ENCODE measurements at places on chromosomes 4 and X.

DNA sequence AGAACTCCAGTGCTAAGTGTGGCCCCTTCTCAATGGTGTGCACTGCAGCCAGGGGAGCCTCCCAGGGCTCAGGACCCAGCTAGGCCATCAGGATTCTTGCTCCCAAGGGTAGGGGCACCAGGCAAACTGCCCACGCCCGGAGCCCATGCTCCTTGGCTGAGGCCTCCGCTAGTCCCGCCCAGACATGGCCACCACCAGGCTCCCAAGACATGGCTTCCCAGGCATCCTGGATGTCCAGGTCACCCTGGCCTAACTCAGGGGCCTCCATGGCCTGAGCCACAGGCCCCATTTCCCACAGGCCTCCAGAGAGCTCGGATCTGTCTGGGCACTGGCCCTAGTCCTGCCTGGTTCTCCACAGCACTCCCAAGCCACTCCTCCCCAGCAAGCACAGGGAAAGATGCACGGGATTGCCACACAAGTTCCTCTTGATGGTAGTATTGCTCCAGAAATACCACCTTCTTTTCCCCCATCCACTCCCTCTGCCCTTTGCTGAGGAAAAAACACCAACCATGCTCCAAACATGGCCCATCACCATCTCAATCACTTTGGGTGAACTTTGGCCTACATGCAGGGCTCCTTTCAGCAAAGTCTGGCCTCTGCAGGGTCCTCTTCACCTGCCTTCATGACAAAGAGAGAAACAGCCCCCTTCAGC, 274.7 kb upstream of the AGTR2 start:
- no peak for DNase-seq

DNA sequence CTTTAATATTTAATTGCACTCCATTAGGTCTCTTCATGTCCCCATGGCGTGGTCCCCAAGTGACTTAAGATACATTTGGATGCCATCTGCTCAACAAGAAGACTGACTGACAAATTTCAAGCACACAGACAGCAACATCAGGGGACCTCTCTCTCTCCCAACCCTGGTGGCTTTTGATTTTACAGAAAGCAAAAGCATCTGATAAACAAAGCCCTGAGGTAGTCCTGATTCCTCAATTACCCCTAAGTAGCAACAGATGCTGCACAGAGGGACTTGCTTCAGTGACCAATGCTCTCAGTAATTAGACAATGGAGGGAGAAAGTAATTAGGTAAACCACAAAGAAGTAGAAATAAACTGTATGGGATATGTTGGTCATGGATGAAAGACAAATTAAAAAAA, 426.4 kb downstream of the INPP4B start:
- DNase-seq = no peak

DNA sequence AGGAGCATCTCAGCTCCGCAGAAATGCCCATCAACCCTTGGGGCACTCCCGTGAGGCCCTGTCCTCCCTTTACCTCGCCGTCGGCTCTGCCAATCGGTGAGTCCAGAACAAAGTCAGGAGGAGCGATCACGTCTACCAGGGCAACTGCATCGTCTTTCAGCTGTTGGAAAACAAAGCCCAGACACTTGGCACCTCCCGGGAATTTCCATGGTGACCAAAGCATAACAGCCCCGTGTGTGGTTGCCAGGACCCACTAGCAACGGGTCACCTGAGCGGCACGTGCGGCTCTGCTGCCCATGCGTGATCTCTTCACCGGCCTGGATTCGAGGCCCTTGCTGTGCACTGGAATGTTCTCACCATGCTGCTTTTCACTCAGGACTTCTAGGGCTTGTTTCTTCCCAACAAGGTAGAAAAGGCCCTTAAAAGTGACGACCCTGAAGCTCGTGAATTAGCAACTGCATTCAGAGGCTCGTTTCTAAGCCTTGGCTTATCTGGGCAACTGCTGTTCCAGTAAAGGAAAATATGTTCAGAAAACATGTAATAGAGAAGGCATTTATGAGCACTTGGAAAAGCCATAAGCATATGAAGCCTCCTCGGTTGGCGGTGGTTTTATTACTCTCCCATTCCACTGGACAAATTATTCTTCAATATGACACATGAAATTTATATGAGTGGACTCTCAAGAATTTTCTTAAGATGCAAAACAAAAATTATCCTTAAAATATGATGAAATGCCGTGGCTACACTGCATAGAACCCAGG, 69.5 kb downstream of the ACOX3 start:
- no peak for DNase-seq

- DNase-seq = no peak
Measured at GRCh38 chrX:2391869-2392606, 108.7 kb downstream of the DHRSX start.

DNA sequence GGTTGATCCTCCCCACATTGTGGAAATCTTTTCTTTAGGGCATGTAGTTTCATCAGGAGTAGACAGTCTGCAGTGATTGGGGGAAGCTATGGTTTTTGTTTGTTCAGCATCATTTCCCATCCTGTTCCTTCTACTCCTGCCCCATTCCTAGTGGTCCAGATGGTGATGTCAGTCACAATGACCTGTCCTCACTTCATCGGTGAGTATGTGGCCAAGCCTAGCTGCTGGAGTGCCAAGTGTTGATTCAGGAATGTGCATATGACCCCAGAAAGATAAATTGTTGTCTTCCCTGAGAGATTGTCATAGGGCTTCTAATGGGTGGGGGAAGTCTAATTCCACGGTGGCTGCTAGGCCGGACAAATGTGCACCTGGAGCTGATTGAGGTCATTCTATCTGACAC, 130.6 kb upstream of the FAT1 start:
- DNase-seq = no peak

- peak; percentile 89 for DNase-seq
Measured at GRCh38 chr4:102564399-102565059, 63.4 kb downstream of the NFKB1 start.

DNA sequence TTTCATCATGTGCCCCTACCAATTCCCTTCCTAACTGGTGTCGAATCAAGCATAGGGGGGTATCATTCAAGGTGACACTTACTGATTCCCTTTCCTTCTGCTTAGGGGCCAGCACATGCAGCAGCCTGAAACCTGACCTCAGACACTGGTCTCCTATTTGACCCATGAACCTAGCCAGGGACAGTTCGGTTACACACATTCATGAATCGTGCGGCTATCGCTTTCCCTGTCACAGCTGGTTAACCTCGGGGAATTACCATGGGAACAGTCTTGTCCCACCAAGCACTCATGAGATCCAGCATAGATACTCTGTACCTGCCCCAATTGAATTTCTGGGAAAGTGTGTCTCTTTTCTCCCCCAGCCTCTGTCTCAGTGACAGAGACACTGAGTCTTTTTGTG, 140.4 kb downstream of the ZNF674 start:
- no peak for DNase-seq

DNA sequence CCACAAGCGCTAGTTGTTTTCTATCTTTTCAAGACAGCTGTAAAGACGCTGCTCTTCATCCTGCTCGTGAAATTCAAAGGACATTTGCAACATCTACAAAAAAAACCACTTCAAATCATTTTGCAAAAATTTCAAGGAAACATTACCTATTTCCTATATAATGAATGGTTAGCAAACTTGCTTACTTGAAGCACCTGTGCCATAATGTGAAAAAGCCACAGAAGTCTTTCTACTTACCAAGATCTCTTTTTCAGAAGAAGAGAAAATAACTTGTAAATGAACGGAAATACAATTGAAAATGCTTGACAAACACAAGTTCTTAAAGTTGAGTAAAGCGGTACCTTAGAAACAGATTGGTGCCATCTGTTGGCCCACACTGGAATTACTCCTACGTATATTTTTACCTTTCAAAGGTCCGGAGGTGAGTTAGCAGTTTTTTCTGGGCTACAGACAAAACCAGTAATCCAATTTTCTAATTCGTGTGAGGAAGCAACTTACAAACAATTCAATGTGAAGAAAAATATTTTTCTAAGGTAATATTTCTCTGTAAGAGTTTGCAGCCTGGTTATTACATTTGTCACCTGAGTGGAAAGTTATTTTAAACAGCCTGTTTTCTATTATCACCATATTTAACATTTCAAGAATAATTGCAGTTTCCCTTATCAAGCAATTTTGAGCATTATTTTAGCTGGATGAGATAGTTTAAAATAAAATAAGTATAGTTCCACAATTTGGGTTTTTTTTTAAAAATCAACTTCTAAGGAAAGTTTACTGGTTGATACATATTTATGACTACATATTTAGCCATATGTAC, at the start of gene TLR6:
Gene TLR6 (minus strand): TSS at position 294 of the 814 bp plus-strand sequence. CDS start 27,344 bp downstream, outside the sequence.
- DNase-seq = peak; percentile 91

DNA sequence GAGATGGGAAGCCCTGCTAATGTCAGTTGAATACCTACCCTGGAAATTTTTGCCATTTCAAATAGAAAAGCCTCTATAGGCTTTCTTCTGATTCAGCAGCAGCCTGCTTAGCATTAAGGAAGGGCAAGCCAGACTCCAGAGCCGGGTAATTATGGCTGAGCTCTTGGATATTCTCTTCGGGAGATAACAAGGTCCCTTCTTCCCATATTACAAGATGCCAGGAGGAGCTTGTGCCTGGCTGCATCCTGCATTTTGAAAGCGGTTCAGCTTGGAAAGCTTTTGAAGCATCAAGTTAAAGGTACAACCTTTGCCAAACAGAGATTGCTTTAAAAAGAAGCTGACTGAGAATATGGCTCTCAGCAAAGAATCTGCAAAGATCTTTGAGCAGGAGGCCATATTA, 399.6 kb upstream of the RPS6KA3 start:
- no peak for DNase-seq

- DNase-seq = no peak
Measured at GRCh38 chr4:11497972-11498371, 69.3 kb upstream of the HS3ST1 start.

- DNase-seq = no peak
Measured at GRCh38 chrX:87571964-87572363, 54.4 kb downstream of the KLHL4 start.

DNA sequence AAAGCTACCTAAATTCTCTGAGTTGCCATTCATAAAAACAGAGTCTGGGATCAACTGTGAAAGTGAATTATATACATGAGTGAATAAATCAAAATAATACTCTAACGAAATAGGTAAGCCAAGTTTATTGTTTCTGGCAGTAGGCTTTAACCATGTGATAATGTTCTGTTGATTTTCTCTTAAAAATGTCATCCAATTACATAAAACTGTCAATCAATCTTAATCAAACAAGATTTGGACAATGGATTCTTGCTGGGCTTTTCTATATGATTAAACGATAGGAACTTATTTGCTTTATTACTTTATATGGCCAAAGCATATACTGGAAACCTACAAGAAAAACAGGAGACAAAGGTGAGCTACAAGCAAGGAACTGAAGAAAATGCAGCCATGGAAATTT, 148.8 kb downstream of the INPP4B start:
- DNase-seq = no peak

GRCh38 chr4:108171339-108172230, 2.9 kb upstream of the LEF1 start:
- peak; percentile 16 for DNase-seq

DNA sequence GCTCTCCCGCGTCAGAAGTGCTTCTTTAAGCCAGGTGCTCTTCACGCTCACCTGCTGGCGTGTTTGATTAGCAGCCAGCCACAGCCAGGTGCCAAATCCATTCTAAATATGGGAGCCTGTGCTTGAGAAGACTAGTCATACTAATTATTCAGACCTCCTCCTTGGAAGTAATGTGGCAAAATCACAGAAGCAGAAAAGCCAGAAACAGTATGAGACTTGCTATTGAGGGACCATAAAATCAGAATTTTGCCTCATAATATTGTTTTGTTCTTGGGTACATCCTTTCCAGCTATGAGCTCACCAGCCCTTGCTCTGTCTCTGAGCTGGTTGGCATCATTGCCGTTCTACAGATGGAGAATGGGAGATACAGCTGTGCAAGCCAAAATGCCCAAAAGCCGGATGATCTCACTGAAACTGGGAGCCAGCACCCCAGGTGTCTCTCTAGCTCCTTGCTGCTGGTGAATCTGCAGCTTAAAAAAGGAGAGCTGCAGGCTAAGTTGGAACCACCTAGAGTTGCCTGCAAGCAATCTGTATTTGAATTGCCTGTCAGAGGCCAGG, 205.4 kb downstream of the SHROOM3 start:
- no peak for DNase-seq

DNA sequence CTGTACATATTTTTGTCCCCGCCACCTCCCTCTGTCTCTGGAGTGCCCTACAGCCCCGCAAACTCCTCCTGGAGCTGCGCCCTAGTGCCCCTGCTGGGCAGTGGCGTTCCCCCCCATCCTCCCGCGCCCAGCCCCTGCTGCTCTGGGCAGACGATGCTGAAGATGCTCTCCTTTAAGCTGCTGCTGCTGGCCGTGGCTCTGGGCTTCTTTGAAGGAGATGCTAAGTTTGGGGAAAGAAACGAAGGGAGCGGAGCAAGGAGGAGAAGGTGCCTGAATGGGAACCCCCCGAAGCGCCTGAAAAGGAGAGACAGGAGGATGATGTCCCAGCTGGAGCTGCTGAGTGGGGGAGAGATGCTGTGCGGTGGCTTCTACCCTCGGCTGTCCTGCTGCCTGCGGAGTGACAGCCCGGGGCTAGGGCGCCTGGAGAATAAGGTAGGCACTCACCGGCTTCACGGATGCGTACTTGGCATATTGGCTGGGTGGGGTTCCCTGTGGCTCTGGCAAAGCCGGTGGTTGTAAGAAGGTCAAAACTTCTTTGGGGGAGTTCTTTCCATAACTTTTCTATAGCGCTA, 653 bp downstream of the HHIP start:
- DNase-seq = no peak

DNA sequence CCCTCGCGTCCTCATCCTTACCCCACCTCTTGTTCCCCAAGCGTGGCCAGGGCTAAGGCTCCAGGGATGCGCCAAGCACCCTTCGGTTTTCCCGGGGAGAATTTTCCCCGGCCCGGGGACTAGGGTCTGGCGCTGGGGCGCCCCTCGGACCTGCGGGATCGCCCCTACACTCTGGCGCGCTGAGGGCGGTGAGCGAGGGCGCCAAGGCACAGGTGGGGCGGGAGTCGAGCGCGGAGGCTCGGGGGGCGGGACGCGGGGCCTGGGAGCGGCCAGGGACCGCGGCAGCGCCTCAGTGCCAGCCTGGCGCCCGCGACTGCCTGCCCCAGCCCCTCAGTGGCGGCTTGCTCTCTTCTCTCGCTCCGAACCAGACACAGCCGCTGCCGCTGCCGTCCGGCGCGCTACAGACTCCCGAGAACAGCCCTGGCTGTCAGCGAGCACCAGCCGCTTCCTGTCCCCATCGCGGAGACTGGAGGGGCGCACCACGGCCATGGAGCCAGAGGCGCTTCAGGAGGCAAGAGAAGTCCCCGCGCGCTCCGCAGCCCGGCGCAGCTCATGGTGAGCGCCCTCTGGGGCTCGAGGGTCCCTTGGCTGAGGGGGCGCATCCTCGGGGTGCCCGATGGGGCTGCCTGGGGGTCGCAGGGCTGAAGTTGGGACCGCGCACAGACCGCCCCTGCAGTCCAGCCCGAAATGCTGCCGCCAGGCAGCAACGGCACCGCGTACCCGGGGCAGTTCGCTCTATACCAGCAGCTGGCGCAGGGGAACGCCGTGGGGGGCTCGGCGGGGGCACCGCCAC, at the start of gene DRD5:
Gene DRD5 (plus strand): TSS at position 292 of the 793 bp plus-strand sequence. CDS start 396 bp downstream, at position 688.
- no peak for DNase-seq

- no peak for DNase-seq
Measured at GRCh38 chr4:169601016-169601771, 11.2 kb downstream of the NEK1 start.

Measured in GM12865 (cell line).